ENCODE measurements at places on chromosomes 6 and 20.

GRCh38 chr20:46583411-46584214 is 33.2 kb upstream of the OCSTAMP start:
- DNase-seq: no peak

- DNase-seq: no peak
Measured at GRCh38 chr6:111478749-111479148, 4.3 kb downstream of the REV3L start.

DNA sequence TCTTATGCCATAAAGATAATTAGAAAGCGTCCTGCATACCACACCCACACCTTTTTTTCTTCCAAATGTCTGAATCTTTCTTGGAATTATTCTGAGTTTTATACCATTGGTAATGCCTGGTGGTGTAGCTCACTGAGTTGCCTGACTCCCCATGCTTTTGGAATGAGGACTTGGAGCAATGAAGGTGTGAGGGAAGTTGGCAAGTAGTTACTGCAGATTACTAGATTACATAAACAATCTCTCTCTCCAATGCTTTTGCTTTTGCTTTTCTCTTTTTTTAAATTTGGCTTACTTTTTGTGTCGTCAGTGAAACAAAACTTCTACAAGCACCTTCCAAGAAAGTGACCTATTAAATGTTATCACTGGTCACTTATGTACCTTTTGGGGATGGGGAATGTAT is 406.1 kb upstream of the SOX4 start:
- no peak for DNase-seq

GRCh38 chr6:127792616-127793015 is 108.2 kb downstream of the THEMIS start:
- DNase-seq: no peak

All from stimulated activated CD8-positive, alpha-beta memory T cell treated with anti-CD3 and anti-CD28 coated beads, Interleukin-2, amount 100 ng/mL, for 1 hour (primary cell).